ENCODE measurements at places on chromosomes 4 and X.

DNA sequence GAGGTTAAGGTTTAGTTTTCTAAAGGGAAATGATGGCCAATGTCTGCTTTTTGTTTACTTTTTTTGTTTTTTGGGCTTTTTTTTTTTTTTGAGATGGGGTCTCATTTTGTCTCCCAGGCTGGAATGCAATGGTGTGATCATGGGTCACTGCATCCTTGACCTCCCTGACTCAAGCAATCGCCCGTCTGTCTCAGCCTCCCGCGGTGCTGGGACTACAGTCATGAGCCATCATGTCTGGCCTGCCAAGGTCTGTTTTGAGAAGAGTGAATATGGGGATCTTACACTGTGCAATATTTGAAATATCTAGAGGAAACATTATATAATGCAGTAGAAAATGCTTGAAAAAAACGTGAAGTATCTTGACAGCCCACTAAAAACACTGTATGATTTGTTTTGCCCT, 162.5 kb downstream of the GASK1B start:
- DNase-seq: no peak

DNA sequence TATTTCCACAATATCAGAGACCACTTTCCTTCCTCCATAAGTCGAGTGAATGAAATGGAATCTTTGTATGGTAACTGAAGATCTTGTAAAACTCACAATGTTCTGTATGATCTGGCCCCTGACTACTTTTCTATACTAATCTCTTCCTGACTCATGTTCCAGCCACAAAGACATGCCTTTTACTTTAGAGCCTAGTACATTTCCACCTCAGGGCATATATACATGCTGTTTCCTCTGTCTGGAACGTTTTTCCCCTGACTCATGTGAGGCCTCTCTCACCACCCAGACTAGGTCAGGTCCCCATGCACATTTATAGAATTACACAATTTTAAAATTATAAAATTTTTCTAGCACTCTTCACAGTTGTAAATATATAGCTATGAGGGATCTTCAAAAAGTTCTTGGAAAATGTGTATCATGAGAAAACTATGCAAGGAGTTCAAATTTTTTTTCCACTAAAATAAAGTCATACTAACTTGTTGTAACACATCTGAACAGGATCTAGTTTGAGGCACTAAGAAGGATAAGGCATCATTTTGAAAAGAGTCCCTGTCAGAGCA, 208.8 kb downstream of the SH2D1A start:
- no peak for DNase-seq

DNA sequence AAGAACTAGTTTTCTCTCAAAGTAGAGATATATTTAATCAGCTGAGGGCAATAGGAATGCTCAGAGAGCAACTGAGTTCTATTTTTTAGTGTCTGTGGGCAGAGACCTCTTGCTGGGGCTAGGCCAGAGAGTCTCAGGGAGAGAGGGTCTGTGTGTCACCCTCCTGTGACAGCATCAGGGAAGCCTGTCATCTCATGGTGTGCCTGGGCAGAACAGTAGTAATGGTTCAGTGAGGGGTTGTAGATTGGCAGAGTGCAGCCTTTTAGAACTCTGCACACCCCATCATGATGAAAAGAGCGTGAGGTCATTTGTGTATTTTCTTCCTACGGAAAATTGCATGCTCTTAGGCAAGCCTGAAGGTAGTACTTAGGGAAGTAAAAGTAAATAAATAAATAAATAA, 1396.5 kb upstream of the AGA start:
- DNase-seq: no peak

GRCh38 chrX:35006361-35006760, 63.8 kb downstream of the FAM47B start:
- no peak for DNase-seq

DNA sequence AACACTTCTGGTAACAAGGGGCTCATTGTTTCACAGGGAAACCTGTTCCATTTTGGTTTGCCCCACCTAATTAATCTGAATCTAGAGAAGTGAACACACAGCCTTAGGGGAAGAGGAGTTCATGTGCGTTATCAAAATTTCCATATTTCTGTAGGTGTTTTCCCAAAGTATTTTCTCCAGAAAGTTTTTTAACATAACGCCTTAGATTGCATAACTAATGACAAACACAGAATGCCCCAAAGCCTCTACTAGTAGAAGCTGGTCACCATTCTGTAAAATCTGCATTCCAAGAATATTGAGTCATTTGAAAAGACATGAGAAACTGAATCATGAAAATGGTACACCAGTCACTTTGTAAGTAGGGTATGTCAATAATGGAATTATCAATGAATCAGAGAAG, 41.1 kb downstream of the IL13RA2 start:
- DNase-seq: no peak

DNA sequence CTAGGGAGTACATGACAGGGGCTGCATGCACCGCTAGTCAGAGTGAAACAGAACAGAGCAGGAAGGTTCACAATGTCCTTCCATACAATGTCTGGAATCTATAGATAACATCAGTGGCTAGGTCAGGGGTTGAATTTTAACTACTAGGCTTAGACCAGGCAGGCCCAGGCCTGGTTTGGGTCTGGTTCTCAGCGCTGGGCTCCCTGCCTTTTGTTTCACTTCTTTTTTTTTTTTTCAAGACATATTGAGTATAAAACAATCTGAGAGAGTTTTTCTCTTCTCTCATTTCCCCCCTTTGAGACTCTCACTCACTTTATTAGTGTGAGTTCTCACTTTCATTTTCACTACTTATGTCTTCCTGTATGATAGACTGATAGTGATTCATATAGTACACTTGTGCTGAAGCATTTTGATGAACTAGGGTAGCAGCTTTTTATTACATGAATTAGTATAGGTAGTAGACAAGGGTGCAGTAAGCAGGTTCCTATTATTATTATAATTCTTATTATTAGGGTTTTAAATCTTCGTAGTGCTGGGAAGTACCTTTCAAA, 120.0 kb upstream of the ZDHHC15 start:
- no peak for DNase-seq

DNA sequence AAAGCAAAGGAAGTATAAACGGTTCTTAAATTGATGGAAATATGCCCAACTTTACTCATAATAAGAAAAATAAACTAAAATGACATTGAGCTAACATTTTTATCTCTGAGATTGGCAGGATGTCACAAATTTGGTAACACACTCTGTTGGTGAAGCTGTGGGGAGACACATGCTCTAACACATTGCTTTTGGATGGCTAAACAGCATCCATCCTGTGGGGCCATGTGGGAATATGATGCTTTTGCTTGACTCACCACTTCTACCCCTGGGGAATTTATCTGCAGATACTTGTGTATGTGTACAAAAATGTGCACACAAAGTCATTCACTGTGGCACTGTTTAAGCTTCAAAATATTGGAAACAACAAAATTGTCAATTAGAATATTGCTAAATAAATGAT, 100.2 kb downstream of the ANAPC4 start:
- DNase-seq: no peak

DNA sequence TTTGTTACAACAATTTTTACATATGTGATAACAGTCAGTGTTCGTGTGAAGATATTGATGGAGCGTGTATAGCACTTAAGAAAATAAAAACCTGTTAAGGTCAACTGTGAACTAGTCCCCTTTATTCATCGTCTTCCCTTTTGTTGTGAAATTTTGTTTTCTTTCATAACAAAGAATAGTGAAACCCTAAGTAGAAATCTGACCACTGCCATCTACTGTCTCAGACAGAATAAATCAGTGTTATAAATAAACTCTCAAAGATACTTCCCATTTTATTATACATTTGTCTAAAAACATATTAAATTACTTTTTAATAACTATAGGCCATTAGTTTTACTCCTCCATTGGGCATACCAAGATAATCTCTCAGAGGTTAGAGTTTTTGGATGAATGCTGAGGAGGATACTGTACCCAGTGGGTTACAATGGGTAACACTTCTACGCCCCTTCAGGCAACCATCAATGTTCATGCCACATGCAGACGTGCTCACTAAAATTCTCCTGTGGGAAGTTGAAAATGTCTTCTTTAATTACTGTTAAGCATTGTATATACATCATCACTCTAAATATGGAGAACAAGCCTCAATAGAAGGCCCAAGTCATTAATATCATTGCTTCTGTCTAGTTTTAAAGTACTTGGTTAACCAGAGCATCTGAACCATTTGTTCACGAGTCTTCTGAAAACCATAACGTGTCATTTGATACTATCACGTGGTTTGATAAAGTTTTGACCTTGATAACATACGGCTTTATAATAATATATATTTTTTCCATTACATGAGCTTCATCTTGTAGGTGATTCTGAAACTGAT, 171.2 kb downstream of the TMA16 start:
- DNase-seq: no peak

GRCh38 chr4:126395664-126396063, 1080.9 kb downstream of the FAT4 start:
- DNase-seq: no peak

GRCh38 chrX:132748268-132748667, 210.2 kb downstream of the HS6ST2 start:
- no peak for DNase-seq

Data from DMS153 (cell line).